Fibroblast of skin of right quadriceps (primary cell): ENCODE measurements at places on chromosomes 6 and 20.

- DNase-seq: no peak
Observed at GRCh38 chr6:55759536-55759935, 115.9 kb downstream of the BMP5 start.

DNA sequence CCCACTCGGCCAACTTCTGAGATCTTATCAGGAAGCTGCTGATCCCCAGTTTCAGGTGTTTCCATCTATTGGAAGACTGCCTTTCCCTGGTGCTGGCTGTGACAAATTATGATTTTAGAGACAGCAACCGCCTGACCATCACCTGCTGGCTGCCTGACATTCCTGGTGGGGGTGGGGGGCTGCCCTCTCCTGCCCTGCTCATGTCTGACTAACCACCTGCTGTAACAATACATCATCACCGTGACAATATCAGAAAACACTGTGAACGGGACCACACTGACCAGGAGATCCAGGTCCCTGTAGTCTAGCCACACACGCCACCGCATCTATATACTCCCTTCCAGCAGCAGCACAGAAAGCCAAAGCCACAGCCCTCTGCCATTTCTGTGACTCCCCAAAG, 537.5 kb downstream of the QKI start:
- no peak for DNase-seq

GRCh38 chr6:136158387-136158821, 91.7 kb downstream of the MTFR2 start:
- no peak for DNase-seq

DNA sequence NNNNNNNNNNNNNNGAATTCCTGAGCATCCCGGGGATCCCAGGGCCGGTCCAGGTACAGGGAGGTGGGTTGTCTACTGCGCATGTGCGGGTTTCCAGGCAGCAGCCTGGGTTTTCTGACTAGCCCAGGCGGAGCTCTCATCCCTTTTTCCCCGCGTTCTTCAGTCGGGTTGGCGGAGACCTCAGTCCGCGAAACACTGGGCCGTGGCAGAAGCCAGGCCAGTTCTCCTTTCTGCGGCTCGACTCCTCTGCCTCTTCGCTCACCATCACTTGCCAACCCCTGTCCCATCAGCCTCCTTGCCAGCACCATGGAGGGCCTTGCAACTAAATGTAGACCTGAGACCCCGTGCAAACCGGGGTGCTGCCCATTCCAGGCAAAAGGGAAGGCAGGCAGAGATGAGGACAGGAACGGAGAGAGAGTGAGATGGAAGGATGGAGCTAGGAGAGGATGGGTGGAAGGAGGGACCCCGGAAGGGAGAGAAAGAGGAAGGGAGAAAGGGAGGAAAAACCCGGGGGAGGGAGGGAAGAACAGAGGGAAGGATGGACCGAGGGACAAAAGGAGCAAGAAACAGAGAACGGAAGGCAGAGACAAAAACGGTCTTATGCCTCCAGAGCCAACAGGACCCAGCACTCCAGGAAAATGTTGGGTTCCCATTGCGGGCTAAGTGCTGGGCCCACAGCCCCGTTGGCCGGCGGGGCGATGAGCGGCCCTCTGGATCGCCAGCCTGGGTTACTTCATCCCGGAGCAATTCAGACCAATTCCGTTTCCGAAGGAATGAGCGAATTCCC, 445.4 kb upstream of the DEFB115 start:
- DNase-seq: peak; percentile 19

DNA sequence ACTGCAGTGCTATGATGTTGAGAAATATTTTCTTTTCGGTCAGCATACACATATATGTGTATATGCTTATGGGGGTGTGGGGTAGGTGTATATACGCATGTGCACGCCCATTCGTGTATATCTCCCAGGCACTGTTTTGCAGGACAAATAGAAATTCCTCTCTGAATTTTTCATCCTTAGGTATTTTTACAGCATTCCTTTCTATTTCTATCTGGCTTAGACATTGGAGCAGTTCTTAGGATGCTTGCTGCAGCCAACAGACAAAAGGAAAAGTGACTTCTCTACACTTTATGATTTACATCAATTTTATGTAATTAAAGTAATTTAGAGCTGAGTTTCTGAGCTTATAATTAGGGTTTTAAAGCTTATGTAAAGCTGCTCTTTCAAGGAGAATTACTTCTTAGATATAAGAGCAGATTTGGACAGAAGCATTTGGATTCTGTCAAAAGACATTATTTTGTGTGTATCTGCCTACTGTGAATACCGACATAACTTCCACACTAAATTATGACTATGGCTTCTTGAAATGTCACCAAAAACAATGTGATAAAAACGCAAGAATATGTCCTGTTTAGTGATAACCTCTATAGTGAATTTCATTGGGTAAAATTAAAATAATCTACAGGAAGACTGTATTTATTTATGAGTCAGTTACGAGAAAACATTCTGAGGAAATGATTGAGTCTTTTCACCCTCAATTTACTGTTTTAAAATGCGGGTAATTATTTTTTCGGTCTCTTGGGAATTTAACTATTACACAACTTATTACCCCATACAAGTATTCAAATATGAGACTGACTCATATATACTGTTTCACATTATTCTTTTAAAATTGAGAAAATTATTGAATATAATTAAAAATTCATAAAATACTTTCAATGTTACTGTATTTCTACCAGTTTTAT, 21.3 kb upstream of the CEP43 start:
- DNase-seq: peak; percentile 77

- DNase-seq: no peak
Observed at GRCh38 chr6:4163408-4164116, 28.2 kb upstream of the ECI2 start.

DNA sequence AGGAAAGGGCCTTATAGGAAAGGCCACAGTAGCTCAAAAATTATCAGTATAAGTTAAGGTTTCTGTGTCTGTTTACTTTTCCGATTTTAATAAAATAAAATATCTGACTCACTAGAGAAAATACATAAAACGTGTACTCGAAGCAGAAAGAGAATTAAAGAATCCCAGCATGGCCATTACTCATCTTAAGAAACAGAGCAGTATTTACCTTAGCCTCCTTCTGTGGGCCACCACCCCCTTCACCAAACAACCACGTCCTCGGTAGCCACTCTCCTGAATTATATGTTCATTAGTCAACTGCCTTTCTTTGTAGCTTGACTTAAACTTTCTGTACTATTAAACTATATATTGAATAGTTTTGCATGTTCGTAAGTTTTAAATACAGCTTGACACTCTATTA, 72.2 kb upstream of the SPTLC3 start:
- peak; percentile 3 for DNase-seq

GRCh38 chr20:46035253-46035652, 6.2 kb downstream of the SLC12A5 start:
- no peak for DNase-seq

- DNase-seq: peak; percentile 8
Observed at GRCh38 chr6:154738551-154738961, 5.3 kb downstream of the SCAF8 start.

- no peak for DNase-seq
Observed at GRCh38 chr6:99026135-99026534, 78.4 kb upstream of the FBXL4 start.

DNA sequence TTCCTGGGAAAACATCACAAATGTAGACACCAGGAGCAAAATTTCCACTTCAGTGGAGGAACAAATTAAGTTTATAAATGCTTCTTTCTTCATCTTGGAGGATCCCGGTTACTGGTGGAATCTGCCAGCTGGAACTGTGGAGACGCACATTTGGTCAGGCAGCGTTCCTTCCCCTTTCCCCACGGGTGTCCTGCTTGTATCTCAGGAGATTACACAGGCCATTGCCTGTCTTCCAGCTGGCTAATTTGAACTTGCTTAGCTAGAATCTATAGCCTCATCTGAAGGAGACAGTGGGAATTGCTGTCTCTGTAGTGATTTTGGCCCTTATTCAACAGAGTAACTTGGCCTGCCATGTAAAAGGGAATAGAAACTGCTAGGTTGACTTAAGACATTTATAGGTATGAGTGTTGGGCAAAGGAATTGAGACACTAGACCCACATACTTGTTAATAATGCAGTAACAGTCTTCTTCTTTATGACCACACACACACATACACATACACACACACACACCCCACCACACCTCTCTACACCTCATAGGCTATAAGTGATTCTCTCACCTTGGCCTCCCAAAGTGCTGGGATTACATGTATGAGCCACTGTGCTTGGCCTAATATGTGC, 34.4 kb downstream of the TSBP1 start:
- DNase-seq: no peak

DNA sequence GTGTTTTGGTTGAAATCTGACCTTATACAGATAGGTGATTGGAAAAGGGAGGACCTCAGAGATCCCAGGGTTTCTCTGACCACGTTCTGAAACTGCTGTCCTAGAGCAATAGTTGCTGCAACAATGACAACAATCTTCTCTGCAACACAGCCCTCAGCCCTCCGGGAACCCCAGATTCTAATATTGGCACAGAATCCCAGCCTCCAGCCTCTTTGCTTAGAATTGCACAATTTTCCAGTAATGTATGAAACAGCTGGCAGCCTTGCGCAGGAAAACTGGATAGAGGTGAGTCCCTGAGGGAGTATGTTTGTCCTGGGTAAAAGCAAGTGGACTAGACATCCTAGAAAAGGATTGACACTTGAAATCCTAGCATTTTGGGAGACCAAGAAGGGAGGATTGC, 30.4 kb upstream of the PNRC1 start:
- DNase-seq: peak; percentile 66

GRCh38 chr6:112259337-112259675, 4.9 kb upstream of the LAMA4 start:
- DNase-seq: no peak

DNA sequence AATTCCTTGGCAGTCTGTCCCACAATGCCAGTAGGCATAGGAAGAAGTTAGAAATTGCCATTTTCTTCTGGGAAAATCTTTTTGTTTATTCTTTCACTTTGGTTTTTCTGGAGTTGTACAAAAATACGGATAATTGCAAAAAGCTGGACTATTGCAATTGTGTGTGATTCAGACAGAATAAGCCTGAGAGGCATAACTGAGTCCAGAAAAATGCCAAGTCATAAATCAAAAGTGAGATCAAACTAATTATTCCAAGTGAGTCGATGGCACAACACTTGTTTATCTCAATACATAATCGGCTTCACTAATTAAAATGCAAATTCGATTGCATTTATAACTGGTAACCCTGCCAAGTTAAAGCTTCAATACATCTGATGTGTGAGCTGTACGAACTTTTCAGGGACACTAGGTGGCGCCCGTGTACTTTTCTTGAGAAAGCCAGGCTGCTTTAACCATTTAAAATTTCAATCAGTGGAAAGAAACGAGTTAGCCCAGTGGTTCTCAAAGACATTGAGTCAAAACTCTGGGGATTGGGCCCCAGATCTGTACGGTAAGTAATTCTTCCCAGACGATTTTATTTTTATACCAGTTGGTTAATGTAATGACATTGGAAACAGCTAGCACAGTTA, 102.6 kb downstream of the LAMP5 start:
- peak; percentile 49 for DNase-seq

GRCh38 chr20:19252451-19253120, 40.1 kb downstream of the SLC24A3 start:
- peak; percentile 85 for DNase-seq

DNA sequence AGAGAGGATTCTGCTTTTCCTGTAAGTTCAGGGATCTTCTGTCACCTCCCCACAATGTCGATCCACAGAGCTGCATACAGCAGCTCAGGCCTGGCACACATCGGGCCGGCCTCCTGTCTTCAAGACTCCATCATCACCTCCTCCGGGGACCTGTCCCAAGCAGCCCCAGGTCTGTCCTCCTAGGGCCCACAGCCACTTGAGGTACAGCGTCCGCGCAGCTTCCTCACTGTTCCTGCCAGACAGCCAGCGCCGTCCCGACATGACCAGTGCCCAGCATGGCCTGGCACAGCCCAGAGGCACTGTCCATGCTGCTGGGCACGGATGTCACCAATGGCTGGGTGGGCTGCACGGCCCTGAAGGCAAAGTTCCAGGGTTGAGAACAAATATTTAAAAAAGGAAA, 101.6 kb downstream of the DLL1 start:
- no peak for DNase-seq

- DNase-seq: no peak
Observed at GRCh38 chr6:42147138-42147562, 4.7 kb upstream of the C6orf132 start.

GRCh38 chr20:24840121-24840713, 108.9 kb upstream of the CST7 start:
- DNase-seq: peak; percentile 88

DNA sequence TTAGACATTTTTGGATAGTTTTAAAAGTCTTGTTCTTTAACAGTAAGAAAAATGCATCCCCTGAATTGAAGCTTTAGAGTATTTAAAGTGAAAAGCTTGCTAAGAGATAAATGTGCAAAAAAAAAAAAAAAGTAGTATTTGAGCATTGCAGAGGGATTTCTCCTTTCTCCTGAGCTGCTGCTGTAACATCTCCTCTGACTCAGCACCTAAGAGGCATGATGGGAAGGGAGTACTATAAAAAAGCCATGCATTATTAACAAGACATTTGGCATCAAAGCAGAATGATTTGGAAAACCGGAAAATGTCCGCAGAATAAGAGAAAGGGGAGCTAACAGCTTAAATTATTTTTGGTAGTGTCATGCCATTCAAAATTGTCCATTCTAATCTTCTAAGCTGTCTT, 27.9 kb downstream of the B4GALT5 start:
- DNase-seq: peak; percentile 67

GRCh38 chr6:41489120-41489851, 56.9 kb upstream of the FOXP4 start:
- DNase-seq: peak; percentile 89

DNA sequence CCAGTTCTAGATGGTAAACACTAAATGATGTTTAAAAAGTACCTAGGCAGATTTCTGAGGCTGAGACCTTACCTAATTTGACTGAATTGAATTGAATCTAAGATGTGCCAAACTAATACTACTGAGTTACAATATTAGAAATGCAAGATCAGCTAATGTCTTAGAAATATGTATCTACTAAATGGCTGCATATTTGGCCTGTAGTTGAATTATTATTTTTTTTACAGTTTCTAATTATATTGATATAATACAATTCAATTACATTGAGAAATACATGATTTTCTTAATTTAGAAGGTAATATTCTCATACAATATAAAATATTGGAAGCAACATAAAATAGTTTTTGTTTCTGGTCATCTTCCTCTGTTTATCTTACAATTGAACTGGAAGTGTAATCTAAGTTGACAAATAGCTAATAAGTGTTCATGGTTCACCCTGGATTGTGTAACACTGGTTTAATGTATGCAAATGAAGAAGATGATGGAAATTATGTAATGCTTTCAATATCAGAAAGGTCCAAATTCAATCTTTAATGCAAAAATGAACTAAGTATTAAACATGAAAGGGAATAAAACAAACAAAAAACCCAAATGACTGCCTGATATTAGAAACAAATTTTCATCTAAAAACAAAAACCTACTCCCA, 2.9 kb downstream of the MAP3K7 start:
- no peak for DNase-seq

GRCh38 chr6:69390125-69390524, 406.7 kb downstream of the LMBRD1 start:
- peak; percentile 4 for DNase-seq

DNA sequence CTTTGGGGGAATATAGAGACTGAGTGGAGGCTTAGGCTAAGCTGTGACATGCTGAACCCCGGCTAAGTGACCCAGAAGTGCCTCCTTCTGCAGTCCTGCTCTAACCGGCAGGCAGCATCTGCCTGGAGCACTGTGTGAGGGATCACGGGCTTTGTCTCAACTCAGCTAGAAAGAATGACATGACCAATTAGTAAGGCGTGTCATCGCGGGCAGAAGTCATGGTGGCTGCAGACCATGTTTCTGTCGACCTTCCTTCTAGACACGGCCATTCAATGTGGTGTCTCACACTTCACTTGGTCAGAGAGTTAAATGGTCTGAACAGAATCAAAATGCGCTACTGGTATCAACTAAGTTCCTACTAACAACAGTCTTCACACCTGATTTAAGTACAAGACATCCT, 35.0 kb downstream of the HUS1B start:
- no peak for DNase-seq

- peak; percentile 31 for DNase-seq
Observed at GRCh38 chr6:99014061-99014460, 66.3 kb upstream of the FBXL4 start.
